ENCODE measurements at places on chromosomes 16 and 17.

DNA sequence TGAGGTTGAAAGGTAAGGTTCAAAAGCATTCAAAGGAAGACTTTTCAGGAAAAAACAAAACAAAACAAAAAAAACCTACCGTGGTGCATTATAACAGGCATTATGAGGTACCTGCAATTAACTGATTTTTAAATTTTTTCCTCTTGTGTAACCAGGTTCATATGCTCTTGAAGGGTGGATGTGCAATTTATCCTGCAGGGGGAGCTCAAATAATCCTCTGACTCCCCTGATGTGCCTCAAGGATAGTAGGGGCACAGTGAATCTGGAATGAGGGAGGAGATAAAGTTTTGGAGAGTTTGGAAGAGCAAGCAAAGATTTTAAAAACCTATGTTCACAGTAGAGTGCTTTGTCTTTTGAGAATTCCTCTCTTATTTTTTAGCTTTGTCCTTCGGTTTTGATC lies 1349.4 kb downstream of the CDH8 start:
- DNase-seq = no peak

DNA sequence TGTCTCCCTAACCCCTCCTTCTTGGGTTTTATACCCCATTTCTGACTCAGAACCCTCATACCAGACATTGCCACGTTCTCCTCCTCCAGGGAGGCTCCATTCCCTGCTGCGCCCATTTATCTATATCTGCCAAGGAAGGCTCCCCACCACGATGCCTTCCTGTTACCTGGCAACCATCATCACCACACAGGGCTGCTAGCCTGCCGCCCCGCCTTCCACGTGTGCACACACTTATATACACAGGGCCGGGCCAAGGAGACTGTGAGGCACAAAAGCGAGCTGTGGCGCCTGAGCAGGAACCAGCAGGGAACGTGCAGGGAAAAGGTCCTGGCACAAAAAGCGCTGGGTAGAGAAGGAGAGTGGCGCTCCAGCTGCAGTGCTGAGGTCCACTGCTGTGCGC lies 261.8 kb downstream of the CBLN1 start:
- no peak for DNase-seq

- DNase-seq = peak; percentile 89
These were observed at the start of gene CHTF18 for GRCh38 chr16:788399-789126. Gene CHTF18, plus strand, starts transcription at chr16:788620. Its CDS starts 65 bp downstream, at chr16:788685.

GRCh38 chr17:56367366-56367765 lies 214.1 kb downstream of the ANKFN1 start:
- DNase-seq = no peak

GRCh38 chr17:59149051-59149450 lies 5.9 kb downstream of the SKA2 start:
- no peak for DNase-seq

Measured in muscle of arm (tissue), 14 donors.